Colonic mucosa (tissue), 4 donors: ENCODE measurements at places on chromosomes 12 and 14.

- DNase-seq, result no peak
Observed at GRCh38 chr14:50534997-50535396, 2.6 kb upstream of the MAP4K5 start.

DNA sequence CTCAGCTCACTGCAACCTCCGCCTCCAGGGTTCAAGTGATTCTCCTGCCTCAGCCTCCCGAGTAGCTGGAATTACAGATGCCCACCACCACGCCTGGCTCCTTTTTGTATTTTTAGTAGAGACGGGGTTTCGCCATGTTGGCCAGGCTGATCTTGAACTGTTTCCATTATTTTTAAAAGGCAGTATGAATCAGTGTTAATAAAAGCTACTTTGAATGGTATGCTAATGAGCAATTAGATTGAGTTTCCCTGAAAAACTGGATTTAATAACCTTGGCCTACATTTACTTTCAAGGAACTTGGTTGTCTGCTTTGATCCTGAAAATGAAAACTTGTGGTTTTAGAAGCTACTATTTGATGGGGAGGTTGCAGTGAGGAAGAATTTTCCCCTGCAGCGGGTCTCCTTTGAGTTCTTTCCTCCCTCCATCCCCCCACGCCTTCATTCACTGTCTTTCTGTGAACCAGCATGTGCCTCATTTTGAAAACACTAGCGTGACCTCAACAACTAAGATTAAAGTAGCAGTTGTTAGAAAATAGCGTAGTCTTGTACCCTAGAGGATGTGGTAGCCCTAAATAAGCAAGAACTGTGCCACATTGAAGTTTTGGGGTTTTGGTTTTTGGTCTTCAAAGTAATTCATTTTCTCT, 17.8 kb upstream of the RPS6KA5 start:
- DNase-seq, result no peak

DNA sequence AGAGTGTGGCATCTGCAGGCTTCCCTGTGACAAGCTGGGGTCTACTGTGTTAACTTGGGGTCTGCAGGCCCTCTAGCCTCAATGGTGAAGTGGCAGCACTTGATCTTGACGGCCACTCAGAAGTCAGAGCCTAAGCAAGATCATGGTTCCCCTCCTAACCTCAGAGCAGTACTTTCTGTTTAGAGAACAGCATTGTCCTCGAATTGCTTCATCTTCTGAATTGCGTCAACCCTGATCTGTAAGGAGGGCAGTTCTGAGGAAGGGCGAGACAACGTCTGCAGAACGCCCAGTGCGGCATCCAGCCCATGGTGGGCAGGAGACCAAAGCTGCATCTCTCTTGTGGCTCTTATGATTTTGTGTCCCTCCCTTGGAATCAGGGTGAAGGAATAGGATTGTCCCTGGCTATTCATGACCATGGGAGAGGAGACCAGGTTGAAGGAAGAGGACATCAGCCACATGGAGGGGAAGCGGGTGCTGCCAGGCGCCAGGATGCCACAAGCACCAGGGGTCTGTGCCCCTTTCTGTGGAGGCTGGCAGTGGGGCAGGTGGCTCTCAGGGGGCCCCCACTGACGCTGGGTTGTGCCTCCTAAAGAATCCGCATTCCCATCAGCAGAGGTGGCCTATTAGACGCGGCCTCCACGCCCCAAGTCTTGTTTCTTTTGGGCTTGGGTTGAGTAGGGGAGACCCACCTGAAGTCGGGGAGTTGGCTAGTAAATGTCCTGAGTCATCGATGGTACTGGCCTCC, 2.2 kb downstream of the SERPINA9 start:
- DNase-seq, result no peak

DNA sequence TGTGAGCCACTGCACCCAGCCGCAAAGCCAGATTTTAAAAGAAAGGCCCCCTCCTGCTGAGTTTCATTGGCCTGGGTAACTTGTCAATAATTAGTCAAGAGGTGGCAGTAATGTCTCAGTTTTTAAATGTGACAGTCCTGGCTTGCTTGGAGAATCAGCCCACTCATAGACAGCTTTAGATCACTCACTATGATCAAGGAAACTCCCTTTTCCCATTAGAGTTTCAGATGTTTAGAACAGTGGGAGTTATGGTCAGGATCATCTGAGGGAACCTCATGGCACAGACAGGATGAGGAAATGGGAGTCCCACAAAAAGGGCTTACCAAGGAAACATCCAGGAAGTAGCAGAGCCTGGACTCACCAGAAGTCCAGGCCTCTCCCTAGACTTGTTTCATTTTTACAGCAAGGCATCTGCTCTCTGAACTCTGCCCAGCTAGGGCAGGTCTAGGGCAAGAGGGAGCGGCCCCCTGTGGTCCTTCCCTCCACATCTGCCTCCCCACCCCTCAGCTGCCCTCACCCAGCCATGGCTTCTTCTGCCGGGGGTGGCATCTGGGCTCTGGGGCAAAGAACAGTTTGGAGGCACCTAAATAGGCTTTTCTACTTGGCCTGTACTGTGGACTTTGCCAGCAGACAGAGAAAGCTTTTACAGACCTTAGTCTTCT, 11.2 kb downstream of the BCL2L14 start:
- peak; percentile 81 for DNase-seq

DNA sequence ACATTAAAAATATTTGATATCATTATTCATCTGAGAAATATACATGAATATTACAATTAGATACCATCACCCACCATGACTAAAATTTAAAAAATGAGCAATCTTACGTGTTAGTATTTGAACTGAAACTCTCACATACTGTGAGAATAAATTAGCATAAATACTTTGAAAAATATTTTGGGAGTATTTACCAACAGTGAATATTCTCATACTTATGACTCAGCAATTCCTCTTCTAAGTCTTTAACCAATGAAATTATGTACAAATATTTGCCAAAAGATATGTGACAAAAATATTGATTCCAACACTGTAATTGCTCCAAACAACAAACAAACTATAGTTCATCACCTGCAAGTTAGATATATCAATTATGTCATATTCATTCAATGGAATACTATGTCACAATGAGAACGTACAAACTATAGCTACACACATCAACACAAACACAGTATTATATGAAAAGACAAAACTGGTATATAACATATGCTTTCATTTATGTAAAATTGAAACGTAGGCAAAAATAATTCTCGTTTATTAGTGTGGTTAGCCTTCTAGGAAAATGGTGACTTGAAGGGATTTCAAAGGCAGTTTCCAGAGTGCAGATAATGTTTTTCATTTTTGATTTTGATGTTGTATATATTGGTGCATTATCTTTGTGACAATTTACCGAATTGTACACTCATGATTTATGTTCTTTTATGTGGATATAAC, 742.2 kb downstream of the SLC16A7 start:
- no peak for DNase-seq

DNA sequence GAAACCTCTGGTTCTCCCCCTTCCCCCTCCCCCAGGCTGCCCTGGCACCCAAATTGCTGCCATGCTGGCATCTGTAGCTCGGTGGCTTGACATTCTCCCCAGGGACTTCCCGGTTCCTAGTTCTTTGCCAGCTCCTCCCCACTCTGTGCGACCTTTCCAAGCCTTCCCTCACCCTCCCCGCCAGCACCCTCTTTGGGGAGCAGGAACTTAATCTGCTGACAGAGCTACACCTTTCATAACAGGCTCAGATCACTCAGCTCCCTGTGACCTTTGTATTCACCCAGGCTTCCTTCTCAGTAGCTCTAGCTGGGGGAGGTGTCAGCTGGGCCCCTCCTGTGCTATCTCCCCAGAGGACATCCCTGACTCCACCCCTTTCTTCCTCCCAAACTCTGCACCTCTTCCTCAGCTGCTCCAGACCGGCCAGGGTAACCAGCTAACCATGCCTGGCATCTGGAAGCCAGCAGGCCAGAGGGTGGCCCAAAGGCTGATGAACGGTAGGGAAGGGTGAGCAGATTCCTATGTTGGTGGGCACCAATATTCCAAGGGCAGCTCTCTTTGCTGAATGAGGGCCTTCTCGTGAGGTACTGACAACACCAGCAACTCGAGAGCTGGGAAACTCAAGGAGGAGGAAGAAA, 1.8 kb upstream of the COX14 start:
- peak; percentile 82 for DNase-seq

DNA sequence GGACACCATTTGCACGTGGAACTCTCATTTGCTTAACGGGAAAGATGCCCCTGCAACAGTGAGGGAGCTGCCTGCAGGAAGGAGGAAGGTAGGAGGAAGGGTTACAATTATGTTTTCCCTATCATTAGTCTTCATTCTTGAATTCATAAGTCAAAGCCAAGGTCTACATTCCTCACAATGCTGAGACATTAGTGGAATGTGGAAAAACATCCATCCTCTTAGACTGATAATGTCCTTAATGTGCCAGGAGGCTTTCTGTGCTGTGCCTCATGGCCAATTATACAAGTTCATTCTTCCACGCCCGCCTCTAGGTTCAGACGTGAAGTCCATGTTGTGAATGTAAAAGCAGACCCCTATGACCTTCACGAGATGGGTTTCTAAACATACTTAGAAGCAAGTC, 1212.4 kb upstream of the TMEM132C start:
- no peak for DNase-seq

- no peak for DNase-seq
Observed at GRCh38 chr14:50669441-50669986, 1.4 kb upstream of the SAV1 start.

DNA sequence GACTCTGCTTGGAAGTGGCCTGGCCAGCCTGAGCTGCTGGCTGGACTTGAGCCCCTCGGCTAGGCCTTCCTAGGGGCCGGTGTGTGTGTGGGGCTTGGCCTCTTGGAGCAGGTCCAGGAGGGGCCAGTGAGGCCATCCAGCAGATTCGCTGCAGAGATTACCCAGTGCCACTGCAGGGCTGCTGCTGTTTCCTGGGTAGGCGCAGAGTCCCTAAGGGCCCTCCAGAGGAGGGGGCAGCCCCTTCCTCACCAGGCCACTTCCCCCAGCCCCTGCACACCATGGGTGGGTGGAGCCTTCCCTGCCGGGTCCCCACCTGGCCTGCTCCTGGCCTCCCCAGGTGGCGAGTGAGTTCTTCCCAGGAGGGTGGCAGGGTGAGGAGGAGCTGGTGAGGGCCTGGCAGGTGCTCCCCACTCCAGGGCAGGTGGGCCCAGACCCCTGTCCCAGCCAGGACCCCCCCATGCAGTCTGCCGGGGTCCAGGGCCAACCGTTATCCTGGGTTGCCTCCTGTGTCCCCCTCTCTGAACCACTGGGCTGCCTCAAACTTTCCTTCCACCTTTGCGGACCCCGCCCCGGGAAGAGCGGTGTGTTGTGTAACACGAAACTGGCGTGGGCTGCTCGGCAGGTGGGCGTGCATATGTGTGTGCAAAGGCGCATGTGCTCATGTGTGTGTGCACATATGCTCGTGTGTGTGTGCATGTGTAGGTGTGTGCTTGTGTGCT, 25.1 kb downstream of the ASPG start:
- peak; percentile 16 for DNase-seq
